Inflammatory macrophage treated with lipopolysaccharide for 4 hours (primary cell): ENCODE measurements at places on chromosomes 7 and 10.

- DNase-seq: no peak
Observed at GRCh38 chr7:105690325-105690945, 109.1 kb upstream of the EFCAB10 start.

GRCh38 chr7:46784732-46785131 lies 797.2 kb downstream of the TNS3 start:
- DNase-seq: no peak

DNA sequence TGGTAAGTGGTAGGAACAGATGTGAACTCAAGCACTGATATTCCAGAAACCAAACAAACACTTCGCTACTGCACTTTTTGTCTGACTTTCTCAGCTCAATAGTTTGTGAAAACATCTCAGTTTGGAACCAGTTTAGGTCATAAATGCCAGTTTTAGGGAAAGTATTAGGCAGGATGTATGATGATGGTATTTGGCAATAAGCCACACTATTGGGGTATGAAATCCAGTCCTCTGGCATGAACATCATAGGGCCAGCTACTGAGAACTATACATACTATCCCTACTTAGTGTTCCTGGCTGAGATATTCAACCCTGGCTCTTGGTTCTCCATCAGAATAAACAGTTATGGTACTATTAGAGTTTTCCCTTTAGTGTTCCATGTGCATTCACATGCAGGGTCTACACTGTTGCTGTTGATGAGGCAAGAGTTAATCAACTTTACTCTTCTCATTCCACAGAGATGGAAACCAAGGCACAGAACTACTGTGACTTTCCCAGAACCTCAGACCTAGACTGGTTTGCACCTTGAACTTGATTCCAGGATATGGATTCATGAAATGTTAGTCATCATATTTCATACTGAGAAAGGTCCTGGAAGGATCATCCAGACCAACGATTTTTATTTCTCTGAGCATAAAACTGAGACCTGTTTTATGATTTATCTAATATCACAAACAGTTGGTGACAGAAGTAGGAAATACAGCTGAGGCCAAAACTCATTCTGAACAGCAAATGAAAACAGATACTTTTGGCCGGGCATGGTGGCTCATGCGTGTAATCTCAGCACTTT lies 20.0 kb upstream of the IFIT2 start:
- no peak for DNase-seq

- DNase-seq: no peak
Observed at GRCh38 chr7:149475121-149476045, 14.5 kb upstream of the ZNF777 start.

- DNase-seq: no peak
Observed at GRCh38 chr7:96118449-96119001, 203.4 kb downstream of the SLC25A13 start.

GRCh38 chr7:142908290-142908689 lies 22.7 kb upstream of the TRPV6 start:
- DNase-seq: no peak

DNA sequence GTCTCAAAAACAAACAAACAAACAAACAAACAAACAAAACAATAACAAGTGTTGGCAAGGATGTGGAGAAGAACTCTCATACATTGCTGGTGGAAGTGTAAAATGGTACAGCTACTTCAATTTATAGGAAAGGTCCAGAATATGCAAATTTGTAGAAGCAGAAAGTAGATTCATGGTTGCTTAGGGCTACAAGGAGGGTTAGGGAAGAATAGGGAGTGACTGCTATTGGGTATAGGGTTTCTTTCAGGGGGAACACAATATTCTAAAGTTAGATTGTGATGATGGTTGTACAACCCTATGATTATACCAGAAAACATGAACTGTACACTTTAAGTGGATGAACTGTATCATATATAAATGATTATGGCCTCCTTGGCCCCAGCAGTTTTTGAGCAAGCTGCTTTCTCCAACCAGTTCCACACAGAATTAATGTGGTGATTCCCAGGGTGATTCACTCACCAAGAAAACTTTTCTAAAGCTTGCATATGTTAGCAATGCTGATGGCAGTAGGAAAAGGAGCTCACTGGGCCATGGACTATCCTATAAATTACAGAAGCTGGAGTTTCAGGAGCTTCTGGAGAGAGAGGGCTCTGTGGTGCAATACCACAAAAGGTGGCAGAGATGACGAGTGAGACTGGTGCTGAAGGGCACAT lies 52.8 kb upstream of the KCNIP2 start:
- no peak for DNase-seq

DNA sequence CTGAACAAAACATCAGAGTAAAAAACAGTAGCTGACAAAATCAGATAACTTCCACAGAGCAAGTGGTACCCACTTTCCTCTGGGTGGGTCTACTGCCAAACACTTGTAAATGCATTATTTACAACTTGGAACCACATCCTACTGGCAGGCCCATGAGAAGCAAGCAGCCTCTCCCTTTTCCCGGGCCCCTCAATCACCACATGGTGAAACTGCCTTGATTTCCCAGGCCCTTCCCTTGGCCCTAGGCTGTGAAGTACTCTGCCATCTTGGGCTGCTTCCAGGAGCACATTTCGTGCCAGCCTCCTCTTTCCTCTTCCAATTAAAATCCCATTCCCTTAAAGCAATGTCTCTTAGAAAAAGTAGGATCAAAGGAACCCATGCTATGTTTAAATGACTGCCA lies 71.4 kb downstream of the CUZD1 start:
- DNase-seq: no peak

- DNase-seq: no peak
Observed at GRCh38 chr7:79199961-79200360, 253.5 kb downstream of the MAGI2 start.

GRCh38 chr10:48209241-48209640 lies 65.3 kb downstream of the FRMPD2 start:
- no peak for DNase-seq

- DNase-seq: no peak
Observed at GRCh38 chr10:5963071-5963470, 14.3 kb downstream of the IL15RA start.
